BE2C (cell line): ENCODE measurements at places on chromosomes 4 and X.
A peak's percentile ranks its signal among the peaks of the same experiment; 100 is the strongest.

GRCh38 chrX:40434947-40435346 is 145.8 kb upstream of the ATP6AP2 start:
- DNase-seq = peak; percentile 81

GRCh38 chrX:19705196-19705769 is 182.1 kb downstream of the SH3KBP1 start:
- no peak for DNase-seq

- no peak for DNase-seq
Measured at GRCh38 chr4:21454201-21454600, 494.4 kb downstream of the KCNIP4 start.

DNA sequence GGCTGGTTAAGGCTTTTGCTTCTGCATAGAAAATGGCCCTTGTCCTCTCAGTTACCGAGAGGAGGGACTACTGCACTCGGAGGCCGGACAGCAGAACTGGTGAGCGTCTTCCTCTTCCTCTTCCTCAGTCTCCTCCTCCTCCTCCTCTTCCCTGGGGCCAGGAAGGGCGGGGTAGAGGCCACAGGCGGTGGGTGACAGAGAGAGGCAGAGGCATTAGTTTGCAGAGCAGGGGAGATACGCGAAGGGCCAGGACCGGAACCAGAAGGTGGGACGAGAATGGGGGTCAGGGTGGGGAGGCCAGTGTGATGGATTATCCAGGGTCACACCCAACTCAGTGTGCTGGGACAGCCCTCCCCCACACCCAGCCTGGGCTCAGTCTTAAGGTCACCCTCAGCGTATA is 14.5 kb downstream of the IQSEC2 start:
- no peak for DNase-seq

- no peak for DNase-seq
Measured at GRCh38 chr4:124065936-124066335, 646.6 kb downstream of the ANKRD50 start.

GRCh38 chr4:88600176-88600838 is 8.0 kb downstream of the HERC3 start:
- DNase-seq = no peak

GRCh38 chrX:71367396-71367795 is 1.2 kb downstream of the TAF1 start:
- DNase-seq = no peak

DNA sequence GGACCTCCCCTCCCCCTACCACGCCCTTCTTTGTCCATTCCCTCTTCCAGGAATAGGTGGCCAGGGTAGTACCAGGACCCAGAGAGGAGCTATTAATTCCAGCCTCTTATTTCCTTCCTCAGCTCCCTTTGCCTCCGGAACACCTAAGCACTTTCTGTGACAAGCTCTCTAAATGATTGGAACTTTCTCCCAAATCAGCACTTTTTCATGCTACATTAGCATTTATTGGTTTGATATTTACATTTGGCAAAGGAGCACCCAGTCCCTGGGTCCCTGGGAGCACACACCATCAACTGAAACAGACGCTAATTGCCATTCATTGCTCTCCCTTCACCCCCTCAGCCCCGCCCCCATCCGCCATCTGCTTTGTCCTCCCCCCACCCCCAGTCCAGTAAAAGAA is 182.0 kb upstream of the BCOR start:
- DNase-seq = no peak

- DNase-seq = no peak
Measured at GRCh38 chrX:78658414-78658813, 714 bp downstream of the RTL3 start.

GRCh38 chrX:39816871-39817731 is 280.7 kb downstream of the BCOR start:
- no peak for DNase-seq

DNA sequence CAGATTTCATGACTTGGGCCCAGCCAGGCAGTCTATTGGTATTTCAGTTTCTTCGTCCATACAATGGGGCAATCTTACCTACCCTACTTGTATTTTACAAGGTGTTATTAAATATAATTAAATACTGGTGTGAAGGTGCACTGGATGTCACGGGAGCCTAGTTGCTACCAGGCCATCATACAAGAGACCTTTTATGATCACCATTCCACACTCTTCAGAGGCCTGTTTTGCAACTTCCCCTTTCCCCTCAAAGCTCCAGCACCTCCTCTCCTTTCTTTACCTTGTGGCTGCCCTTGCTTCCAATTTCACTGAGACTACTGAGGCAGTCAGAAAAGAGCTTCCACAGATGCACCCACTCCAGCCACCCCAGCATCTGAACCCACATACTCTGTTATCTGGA is 93.8 kb upstream of the HELT start:
- no peak for DNase-seq

DNA sequence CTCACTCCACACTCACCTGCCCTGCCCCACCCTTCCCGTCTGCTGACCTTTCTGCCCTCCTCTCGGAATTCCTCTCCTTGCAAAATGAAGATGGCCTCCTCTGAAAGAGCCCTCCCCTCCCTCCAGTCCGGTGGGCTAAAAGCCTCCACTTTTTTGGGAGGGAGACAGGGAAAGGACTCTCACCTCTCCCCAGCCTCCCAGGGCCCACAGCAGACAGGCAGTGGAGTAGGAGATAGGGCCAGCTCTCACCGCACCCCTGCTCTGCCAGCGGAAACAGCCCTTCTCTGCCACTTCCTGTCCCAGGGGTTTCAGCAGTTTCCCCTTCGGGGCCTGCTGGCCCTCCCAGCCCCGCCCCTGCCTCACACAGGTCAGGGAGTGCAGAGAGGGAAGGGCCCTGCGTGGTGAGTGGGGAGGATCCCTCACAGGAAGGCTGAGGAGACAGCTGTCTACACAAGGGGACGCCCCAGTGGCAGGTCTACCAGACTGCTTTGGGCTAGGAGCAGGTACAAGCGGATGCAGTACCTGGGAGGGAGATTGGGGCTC is 18.2 kb downstream of the ELF4 start:
- DNase-seq = no peak

DNA sequence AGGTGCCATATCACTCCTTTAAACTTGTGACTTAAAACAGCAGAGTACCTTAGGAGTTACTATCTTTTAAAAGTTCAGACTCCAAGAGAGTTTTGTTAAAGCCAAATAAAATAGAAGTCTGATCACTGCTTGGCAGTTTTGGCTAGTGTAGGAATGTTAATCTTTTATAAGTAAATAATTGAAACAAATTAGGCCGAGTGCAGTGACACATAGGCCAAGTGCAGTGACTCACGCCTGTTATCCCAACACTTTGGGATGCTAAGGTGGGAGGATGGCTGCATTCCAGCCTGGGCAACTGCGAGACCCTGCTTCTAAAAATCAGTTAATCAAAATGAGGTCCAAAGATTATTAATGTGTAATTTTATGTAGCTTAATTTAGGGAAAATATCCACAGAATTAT is 37.2 kb downstream of the WDR44 start:
- no peak for DNase-seq

DNA sequence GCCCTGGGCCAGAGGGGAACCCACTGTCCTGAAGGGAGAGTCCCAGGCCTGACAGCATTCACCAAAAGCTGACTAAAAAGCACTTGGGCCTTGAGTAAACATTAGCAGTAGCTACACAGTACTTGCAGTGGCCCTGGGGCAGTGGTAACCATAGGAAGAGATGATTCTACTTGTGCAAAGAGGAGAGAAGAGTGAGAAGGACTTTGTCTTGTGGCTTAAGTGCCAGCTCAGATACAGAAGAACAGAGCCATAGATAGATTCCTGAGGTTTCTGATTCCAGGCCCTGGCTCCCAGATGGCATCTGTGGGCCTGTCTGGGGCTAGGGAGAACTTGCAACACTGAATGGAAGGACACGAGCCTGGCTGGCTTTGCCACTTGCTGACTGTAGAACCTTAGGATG is 100.5 kb downstream of the PTCHD1 start:
- DNase-seq = no peak

- DNase-seq = no peak
Measured at GRCh38 chrX:67563469-67564448, 19.9 kb downstream of the AR start.

- no peak for DNase-seq
Measured at GRCh38 chr4:26013629-26014028, 99.6 kb downstream of the SMIM20 start.

GRCh38 chrX:149518236-149518635 is 13.1 kb upstream of the IDS start:
- DNase-seq = no peak

DNA sequence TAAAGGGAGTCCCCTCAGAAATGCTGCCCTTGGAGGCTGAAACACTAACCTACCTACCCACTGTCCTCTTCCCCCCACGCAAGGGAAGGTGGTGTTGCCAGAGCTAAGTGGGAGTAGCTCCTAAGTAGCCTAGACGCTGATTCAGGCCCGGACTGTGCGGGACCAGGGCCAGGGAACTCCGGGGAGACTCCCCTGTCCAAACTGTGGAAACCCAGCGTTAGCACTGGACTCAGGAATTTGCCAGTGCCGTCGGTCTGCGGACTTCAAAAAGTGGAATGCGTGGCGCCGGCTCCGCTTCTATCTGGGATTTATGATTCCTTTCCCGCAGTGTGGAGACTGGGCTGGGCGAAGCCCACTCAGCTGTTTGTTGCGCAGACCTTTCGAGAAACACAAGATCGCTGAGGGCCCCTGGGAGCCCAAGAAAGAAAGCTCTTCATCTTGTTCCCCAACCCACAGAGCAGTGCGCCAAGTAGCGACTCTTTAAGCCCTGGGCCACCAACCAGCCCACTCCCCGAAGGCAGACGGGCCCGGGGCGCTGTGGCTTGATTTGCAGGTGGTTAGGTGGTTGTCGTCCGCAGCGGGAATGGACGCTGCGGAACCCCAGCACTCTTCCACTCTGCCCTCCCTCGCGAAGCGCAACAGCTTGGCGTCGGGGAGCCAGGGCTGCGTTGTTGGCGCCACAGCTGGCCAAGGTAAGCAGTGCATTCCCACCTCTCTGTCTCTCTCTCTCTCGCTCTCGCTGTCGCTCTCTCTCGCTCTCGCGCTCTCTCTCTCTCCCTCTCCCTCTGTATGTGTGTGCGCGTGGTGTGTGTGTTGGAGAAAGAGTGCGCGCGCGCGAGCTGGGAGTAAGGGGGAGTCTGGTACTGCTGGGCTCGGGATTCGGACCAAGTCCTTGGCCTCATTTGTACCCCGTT is 2.0 kb downstream of the TMEM255A start:
- DNase-seq = peak; percentile 59

DNA sequence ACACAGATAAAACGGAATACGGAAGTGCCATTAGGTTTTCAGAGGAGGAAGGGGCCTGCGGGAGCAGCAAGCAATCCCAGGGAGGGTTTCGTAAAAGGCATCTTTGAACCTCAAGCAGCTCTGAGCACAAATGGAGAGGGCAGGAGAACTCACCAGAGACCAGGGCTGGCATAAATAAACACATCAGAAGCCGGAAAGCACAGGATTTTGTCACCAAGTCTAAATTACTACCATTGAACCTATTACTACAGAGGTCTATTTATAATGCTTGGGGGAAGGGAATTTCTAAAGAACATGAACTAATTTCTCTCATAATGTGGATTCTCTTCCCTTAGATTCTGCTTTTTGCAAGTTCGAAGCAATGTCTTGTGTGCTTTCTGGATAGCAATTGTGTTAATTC is 39.6 kb upstream of the MBTPS2 start:
- no peak for DNase-seq

DNA sequence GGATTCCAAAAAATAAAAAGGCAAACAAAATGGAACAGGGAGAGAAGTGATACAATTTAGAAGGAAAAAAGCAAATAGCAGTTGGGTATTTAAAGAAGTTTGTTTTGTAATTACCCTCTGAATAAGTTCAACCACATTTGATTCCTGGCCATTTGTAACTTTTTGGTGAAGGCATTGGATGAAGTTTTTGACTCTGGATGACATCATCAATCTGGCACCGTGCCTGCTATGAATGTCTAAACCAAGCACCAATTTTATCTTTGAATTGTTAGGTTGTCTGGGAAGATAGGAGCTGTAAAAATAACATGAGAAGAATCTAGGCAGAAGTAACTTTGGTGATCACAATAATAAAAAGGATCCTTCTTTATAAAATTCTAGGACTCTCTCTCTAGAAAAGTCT is 29.5 kb downstream of the TMPRSS11A start:
- DNase-seq = no peak

- DNase-seq = no peak
Measured at GRCh38 chr4:6730603-6731317, 14.8 kb downstream of the BLOC1S4 start.

DNA sequence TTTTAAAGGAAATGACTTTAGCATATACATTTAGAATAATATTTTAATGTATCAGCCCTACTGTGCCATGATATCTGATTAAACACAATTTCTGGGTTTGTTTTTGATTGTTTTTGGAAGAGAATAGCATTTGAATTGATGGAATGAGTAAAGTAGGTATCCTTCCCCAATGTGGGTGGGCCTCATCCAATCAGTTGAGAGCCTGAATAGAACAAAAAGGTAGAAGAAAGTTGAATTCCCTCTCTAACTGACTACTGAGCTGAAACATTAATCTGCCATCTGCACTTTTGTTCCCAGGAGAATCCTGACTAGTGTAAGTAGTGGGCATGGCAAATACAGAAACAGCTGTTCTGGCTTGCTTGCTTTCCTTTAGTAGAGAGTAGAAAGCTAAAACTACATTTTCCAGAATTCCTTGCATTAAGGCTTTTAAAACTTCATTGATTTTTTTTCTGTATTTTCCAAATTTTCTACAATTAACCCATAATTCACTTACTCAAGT is 9.7 kb upstream of the SEC24D start:
- DNase-seq = no peak

GRCh38 chr4:176002007-176002613 is 63.5 kb upstream of the WDR17 start:
- DNase-seq = peak; percentile 41

- no peak for DNase-seq
Measured at GRCh38 chr4:152972821-152973628, 36.9 kb downstream of the FHDC1 start.

GRCh38 chr4:16278178-16278577 is 51.9 kb upstream of the TAPT1 start:
- DNase-seq = no peak

DNA sequence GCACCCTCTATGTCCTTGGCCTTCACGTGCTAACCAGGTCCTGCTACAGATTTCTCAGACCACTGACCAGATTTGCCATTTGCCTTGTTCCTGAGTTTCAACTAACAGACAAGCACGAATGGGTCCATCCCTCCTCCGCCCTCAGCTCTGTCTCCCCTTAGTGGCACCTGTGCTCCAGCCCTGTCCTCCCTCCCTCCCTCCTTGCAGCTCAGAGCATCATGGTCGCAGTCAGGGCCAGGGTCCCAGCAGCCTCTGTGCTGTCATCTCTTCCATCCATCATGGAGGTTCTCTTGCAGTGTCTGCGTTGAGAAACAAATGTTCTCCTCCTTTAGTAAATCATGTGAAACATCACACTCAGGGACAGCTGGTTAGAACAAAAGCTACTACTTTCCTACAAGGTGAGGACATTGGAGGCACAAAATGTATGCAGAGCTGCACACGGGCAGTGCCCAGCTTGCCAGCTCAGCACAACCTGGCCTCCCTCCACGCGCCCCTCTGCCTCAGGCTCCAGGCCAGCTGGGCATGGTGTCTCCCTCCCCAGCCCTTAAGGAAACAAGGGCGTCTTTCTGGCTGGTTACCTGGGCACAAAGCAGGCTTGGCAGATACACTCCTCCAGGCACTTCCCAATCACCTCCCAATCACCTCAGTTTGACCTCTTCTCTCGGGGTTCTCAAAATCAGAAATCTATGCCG is 79.5 kb upstream of the ATP6AP2 start:
- no peak for DNase-seq
